ENCODE measurements at places on chromosomes 2 and 18. TPM values are rescaled to one million over a fixed set of nuclear protein-coding genes. Genes with fewer than 3 reads are reported as not detected.

DNA sequence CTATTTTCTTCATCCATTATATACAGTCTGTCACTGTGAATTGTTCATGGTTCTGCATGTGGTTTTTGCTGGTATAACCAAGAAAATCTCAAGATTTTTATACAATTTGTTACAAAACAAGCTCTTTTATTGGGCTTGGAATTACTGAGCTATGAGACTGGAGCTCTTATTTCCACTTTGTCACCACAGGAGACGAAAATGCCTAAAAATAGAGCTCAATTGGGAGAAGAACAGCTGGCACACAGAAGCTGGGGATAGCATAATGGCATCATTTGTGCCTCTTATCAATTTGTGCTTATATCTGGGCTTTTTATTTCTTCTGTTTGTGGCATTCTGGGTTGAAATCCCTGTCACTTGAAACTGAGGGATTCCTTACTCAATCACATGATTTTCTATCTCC is 219.1 kb downstream of the CALCRL start:
- H3K4me3 ChIP-seq: no peak overlapping the region
- no peaks in the 10 kb centered on the region for H3K36me3 ChIP-seq
- no peak overlapping the region for H3K27ac ChIP-seq
- no peaks in the 10 kb centered on the region for H3K4me1 ChIP-seq
- H3K27me3 ChIP-seq: no peaks in the 10 kb centered on the region
- no peak for DNase-seq

GRCh38 chr18:40179729-40180461 is 1775.1 kb upstream of the PIK3C3 start:
- H3K27ac ChIP-seq: no peak overlapping the region
- DNase-seq: no peak
- H3K27me3 ChIP-seq: no peaks in the 10 kb centered on the region
- no peaks in the 10 kb centered on the region for H3K4me1 ChIP-seq

GRCh38 chr2:205022841-205023240 is 477.6 kb downstream of the PARD3B start:
- no peak for DNase-seq
- H3K27me3 ChIP-seq: no peaks in the 10 kb centered on the region
- H3K4me1 ChIP-seq: peaks cover 3% of the 10 kb centered on the region
- H3K36me3 ChIP-seq: no peaks in the 10 kb centered on the region

DAPL1 gene
- 28.5 TPM for total RNA-seq

GRCh38 chr2:11132036-11132671 is 23.1 kb upstream of the SLC66A3 start:
- peaks cover 19% of the 10 kb centered on the region for H3K4me1 ChIP-seq

- no peaks in the 10 kb centered on the region for H3K36me3 ChIP-seq
- no peaks in the 10 kb centered on the region for H3K27me3 ChIP-seq
- peaks cover 6% of the 10 kb centered on the region for H3K4me1 ChIP-seq
Observed at GRCh38 chr2:68589963-68590362, 53.4 kb upstream of the PROKR1 start.

GRCh38 chr18:77161383-77161782 is 28.8 kb upstream of the MBP start:
- DNase-seq: no peak
- no peaks in the 10 kb centered on the region for H3K4me1 ChIP-seq
- no peaks in the 10 kb centered on the region for H3K36me3 ChIP-seq
- no peak overlapping the region for H3K4me3 ChIP-seq
- no peak overlapping the region for H3K27ac ChIP-seq

- H3K4me1 ChIP-seq: peaks cover 34% of the 10 kb centered on the region
- no peak for DNase-seq
- peak overlapping the region; percentile 63 for H3K27ac ChIP-seq
Observed at GRCh38 chr18:13374468-13375301, 156.1 kb downstream of the LDLRAD4 start.

ANKAR gene
- total RNA-seq: 12.6 TPM

HS1BP3 gene
- total RNA-seq: 33.0 TPM

HAT1 gene
- 30.8 TPM for total RNA-seq

CCDC142 gene
- 15.4 TPM for total RNA-seq

- no peaks in the 10 kb centered on the region for H3K27me3 ChIP-seq
- peaks cover 14% of the 10 kb centered on the region for H3K4me1 ChIP-seq
- no peak overlapping the region for H3K4me3 ChIP-seq
- no peak for DNase-seq
Observed at GRCh38 chr2:152506843-152507242, 171.9 kb downstream of the FMNL2 start.

TEX44 gene
- total RNA-seq: not detected

DNA sequence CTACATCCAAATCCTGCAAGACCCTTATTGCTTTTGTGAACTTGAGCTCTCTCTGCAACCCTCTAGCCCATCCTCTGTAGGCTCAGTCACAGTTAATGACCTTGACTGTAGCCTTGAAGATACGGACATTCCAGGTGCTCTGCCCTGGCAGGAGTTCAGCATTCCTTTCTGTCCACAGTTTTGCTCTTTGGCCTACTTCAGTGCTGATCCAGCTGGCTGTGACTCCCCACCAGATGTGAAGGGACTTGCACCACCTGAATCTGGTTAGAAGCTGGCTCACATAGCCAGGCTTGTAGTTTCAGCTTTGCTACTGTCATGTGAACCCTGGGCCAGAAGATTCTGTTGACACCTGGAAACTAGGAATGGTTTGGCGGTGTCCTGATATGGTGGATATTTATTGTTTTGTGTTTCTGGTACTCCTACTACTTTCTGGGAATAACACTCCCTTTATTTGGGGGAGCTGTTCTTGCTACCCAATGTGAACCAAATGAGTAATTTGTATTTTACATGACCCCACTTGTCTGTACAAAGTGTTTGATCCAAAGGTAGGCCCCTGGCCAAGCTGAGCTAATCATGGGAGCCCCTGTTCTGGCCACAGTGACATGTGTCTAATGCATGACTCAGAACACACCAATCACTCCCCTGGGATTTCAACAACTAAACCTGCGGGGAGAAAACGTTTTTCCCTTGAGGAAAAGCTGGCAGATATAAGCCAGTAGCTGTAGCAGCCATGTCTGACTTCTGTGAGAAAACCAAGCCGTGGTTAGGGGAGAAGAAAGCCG is 73.4 kb downstream of the CDCA7 start:
- no peaks in the 10 kb centered on the region for H3K4me1 ChIP-seq
- no peaks in the 10 kb centered on the region for H3K36me3 ChIP-seq
- no peak for DNase-seq
- H3K4me3 ChIP-seq: no peak overlapping the region
- H3K27me3 ChIP-seq: peaks cover 14% of the 10 kb centered on the region

- no peaks in the 10 kb centered on the region for H3K36me3 ChIP-seq
- no peak overlapping the region for H3K27ac ChIP-seq
- H3K4me1 ChIP-seq: no peaks in the 10 kb centered on the region
- no peak for DNase-seq
- no peak overlapping the region for H3K4me3 ChIP-seq
- H3K27me3 ChIP-seq: no peaks in the 10 kb centered on the region
Observed at GRCh38 chr2:237181844-237182243, 96.2 kb downstream of the COPS8 start.

DNA sequence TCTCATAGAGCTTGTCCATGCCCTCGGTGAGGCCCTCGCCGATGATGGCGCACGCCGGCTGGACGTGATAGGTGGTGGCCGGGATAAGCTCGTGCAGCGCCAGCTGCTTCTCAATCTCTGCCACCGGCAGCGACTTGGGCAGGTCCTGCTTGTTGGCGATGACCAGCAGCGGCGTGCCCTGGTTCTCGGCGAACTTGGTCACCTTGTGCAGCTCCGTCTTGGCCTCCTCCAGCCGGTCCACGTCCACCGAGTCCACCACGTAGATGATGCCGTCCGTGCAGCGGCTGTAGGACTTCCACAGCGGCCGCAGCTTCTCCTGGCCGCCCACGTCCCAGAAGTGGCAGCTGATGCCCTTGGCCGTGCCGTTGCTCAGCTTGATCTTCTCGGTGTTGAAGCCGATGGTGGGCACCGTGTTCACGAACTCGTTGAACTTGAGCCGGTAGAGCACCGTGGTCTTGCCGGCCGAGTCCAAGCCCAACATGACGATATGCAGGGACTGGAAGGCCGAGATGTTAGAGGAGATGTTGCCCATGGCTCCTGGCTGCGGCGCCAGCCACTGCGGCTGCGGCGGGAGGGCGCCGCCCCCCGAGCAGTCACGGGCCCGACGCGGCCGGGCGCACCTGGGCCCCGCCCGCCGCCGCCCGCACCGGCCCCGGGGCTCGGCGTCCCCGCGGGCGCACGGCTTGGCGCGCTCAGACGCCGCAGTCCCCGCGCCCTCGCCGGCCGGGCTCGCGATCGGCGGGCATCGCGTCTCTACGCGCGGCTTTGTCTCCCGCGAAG is 636 bp downstream of the ARL4C start:
- H3K4me1 ChIP-seq: no peaks in the 10 kb centered on the region
- peak overlapping the region; percentile 62 for H3K27ac ChIP-seq
- peak overlapping the region; percentile 22 for H3K4me3 ChIP-seq
- H3K36me3 ChIP-seq: no peaks in the 10 kb centered on the region
- DNase-seq: peak; percentile 73

- peaks cover 35% of the 10 kb centered on the region for H3K4me1 ChIP-seq
- no peak overlapping the region for H3K27ac ChIP-seq
- no peak for DNase-seq
- peaks cover 27% of the 10 kb centered on the region for H3K36me3 ChIP-seq
- H3K27me3 ChIP-seq: no peaks in the 10 kb centered on the region
- no peak overlapping the region for H3K4me3 ChIP-seq
Observed at GRCh38 chr2:111923276-111923804, 24.9 kb downstream of the MERTK start.

DNA sequence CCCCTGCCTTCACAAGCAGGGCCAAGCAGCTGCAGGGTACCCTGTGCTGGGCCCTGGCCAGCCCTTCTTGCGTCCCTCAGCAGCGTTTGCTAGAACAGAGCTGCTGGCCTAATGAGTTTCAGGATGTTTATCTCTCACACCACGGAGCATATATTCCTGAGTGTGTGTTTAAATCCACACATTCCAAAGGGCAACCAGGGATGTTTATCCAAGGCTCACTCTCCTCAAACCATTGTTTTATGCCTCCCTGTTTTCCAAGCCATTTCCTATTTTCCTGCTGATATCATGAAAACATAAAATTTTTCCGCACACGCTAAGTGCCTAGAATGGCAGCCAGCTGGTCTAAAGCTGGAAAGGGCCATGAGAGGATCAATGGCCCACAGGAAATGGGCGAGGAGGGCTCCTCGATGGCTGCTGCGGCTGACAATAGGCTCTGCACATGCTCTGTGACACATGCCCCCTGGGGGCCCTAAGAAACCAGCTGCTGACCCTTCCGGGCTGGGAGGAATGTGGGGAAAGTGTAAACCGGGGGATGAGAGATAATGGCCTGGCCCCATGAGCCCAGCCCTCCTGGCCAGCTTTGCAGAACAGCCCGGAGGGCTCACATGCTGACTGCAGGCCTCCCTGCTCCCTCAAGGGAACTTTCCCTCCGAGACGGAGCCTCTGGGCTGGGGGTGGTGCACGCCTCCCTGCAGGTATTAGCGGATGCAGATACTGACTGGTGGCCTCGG is 194.0 kb downstream of the NDUFA10 start:
- H3K4me3 ChIP-seq: no peak overlapping the region
- no peaks in the 10 kb centered on the region for H3K36me3 ChIP-seq
- H3K27ac ChIP-seq: no peak overlapping the region
- no peak for DNase-seq

DNA sequence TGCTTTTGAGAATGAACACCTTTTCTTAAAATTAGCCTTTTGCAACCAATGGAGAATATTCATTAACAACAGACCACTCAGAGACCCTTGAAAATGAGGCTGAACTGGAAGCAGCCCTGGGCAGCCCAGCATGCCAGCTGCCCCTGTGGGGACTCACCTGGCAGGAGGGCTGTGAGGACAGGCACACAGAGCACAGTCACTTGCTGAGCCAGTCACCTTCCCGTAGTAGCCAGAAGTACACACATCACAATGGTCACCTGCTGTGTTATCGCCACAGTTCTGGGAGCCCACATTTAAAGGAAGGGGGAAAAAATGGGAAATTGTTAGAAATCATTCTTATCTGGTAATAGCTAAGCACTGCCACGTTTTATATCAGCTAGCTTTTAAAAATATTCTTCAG is 115.5 kb downstream of the LAMA1 start:
- H3K27ac ChIP-seq: no peak overlapping the region
- DNase-seq: no peak
- no peaks in the 10 kb centered on the region for H3K36me3 ChIP-seq

GPR39 gene
- not detected for total RNA-seq

POMC gene
- 9.1 TPM for total RNA-seq

- no peak overlapping the region for H3K4me3 ChIP-seq
- no peaks in the 10 kb centered on the region for H3K27me3 ChIP-seq
- H3K27ac ChIP-seq: no peak overlapping the region
- H3K4me1 ChIP-seq: peaks cover 12% of the 10 kb centered on the region
- H3K36me3 ChIP-seq: no peaks in the 10 kb centered on the region
Observed at GRCh38 chr2:164538240-164538866, 82.9 kb downstream of the GRB14 start.

GRCh38 chr2:223328578-223328977 is 273.6 kb downstream of the SCG2 start:
- no peaks in the 10 kb centered on the region for H3K36me3 ChIP-seq
- H3K4me1 ChIP-seq: no peaks in the 10 kb centered on the region
- no peak for DNase-seq
- no peaks in the 10 kb centered on the region for H3K27me3 ChIP-seq
- no peak overlapping the region for H3K4me3 ChIP-seq

DNA sequence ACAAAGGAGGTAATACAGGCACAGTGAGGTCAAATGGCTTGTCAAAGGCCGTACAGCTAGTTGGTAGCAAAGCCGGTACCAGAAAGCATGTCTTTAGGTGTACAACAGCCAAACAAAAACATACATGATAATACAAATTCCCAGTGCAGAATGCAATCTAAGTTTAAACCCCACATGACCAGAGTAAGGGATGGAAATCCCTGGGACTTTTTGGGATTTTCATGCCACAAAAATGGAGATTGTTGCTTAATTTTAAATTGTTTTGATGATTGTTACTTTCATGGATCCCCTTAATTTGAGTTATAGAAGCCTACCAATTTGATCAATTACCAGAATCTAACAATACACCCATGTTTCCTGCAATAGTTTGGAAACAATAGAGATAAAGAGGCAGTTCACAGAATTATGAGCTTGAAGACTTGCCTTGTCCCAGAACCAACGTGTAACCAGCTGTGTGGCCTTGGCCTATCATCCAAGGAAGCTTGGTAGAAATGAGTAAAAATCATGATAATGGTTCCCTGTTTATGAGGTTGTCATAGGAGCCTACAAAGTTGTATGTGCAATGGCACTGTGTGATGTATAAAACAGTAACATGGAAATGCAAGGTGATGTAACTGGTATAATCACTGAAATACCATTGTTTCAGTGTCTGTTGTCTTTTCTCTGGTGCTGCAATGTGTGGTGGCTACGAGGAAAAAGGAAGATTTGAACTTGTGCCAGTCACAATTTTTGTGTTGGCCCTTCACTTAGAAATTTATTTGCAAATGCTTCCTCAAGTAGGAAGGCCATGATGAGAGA is 85.3 kb downstream of the ZEB2 start:
- H3K27ac ChIP-seq: peak overlapping the region; percentile 21
- H3K36me3 ChIP-seq: peaks cover 3% of the 10 kb centered on the region
- no peak for DNase-seq
- peaks cover 84% of the 10 kb centered on the region for H3K4me1 ChIP-seq

GRCh38 chr2:57465967-57466366 is 580.6 kb upstream of the VRK2 start:
- no peaks in the 10 kb centered on the region for H3K36me3 ChIP-seq
- no peaks in the 10 kb centered on the region for H3K4me1 ChIP-seq
- no peaks in the 10 kb centered on the region for H3K27me3 ChIP-seq
- no peak overlapping the region for H3K27ac ChIP-seq
- no peak for DNase-seq

PDE11A gene
- 0.60 TPM for total RNA-seq

CCDC148 gene
- total RNA-seq: not detected

ASB18 gene
- not detected for total RNA-seq

CYBRD1 gene
- total RNA-seq: 207 TPM

GRCh38 chr2:158004126-158004764 is 97.4 kb upstream of the UPP2 start:
- no peaks in the 10 kb centered on the region for H3K27me3 ChIP-seq
- DNase-seq: no peak
- no peak overlapping the region for H3K27ac ChIP-seq
- H3K4me3 ChIP-seq: no peak overlapping the region
- H3K4me1 ChIP-seq: peaks cover 5% of the 10 kb centered on the region
